ENCODE measurements at places on chromosomes 4 and X. TPM values are rescaled to one million over a fixed set of nuclear protein-coding genes. Genes with fewer than 3 reads are reported as not detected.

Gene ATP1B4
- not detected for total RNA-seq

Gene TBC1D9
- total RNA-seq, result 19.4 TPM

Gene SASH3
- not detected for total RNA-seq

Gene PTTG2
- total RNA-seq, result not detected

Gene ADAD1
- not detected for total RNA-seq

- DNase-seq, result peak; percentile 49
These were observed 8.3 kb downstream of the SPON2 start for GRCh38 chr4:1164040-1164439.

DNA sequence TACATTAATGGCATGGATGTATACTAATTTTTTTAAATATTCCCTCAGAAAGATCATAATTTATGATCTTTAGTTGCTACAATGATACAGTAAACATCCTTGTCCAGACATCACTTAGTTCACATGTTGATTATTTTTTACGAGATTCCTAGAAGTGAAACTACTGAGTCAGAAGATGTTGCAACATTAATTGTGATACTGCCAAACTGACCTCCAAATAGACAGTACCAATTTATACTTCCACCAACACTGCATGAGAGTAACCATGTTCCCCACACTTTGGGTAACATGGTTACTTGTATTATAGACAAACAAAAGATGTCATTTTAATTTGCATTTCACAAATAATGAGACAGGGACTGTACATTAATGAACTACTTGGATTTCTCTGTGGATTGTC, 19.6 kb downstream of the RCHY1 start:
- DNase-seq, result peak; percentile 25

- DNase-seq, result no peak
These were observed 124.5 kb downstream of the DMD start for GRCh38 chrX:33086886-33087285.

GRCh38 chrX:123859409-123859845, 426 bp upstream of the XIAP start:
- peak; percentile 89 for DNase-seq

DNA sequence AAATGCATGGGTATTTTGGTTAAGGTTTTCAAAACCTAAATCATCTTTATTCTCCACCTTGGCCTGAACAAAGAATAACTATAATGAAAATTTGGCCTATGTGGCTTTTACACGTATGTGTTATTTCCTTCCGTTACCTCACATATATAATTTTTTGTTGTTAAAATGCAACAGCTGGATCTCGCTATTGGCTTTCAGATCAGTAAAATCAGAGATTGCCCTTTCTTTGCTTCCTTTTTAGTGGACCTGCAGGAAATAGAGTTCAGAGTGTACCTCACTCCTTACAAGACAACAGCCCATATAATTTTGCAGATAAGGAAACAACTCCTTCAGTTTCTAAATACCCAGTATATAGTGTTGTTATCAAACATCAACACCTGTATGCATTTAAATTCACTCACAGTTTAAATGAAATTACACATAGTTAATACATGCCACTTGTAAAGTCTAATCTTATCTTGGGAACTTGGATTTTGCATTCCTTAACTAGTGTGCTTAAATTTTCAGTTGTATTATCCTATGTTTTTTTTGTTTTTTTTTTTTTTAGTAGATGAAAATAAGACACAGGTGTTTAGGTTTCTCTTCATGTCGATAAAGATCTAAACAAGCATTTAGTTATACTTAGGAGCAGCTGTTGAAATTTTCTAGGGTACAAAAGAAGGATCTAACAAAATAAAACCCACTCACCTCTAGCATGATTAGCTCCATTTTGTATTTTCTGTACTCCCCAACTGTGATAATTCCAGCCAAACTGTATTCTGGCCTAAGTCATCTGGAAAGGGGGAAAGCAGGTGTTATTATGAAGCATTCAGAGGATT, 96.2 kb upstream of the SPRY1 start:
- DNase-seq, result no peak

DNA sequence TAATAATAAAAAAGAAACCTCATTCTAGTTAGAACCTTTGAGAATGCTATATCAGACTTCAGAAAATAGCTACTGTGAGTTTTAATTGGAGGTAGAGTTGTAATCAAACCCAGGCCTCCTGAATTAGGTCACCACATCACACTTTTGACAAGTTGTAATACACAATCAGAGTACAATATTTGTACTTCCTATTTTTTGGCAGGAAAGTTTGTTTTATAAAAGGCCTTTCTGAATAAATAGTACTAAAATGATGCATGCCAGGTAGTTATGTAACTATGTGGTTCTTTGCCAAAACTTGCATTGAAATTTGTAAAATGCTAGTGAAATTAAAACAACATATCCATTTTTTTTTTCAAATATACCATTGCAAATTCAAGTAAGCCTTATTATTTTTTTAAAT, 26.8 kb downstream of the ADH7 start:
- DNase-seq, result no peak

DNA sequence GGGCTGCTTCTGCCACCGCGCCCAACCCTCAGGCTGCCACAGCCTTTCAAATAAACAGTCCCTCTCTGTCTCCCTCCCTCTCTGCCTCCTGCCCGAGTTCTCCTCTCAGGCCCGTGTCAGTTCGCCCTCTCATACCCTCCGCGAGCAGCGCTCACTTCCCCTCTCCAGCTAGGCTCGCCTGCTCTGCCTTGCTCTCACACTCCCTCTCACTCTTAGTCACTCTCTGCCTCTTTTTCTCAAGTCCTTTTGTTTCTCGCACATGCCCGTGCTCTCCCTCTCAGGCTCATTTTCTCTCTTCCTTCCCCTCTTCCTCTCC, 3.2 kb downstream of the EFNB1 start:
- DNase-seq, result peak; percentile 97

- DNase-seq, result peak; percentile 3
These were observed 33.3 kb downstream of the IL2 start for GRCh38 chr4:122423246-122423645.

- DNase-seq, result no peak
These were observed 371.0 kb downstream of the CCSER1 start for GRCh38 chr4:90498175-90498574.

- DNase-seq, result no peak
These were observed 254.4 kb upstream of the BOD1L1 start for GRCh38 chr4:13881892-13882291.
